Daoy (cell line): ENCODE measurements at places on chromosomes 6 and 20. TPM values are rescaled to one million over a fixed set of nuclear protein-coding genes. Genes with fewer than 3 reads are reported as not detected.

The KIFC1 gene
- 122 and 148 TPM in 2 replicates for total RNA-seq

The CNR1 gene
- total RNA-seq, result 0.45 and 1.0 TPM in 2 replicates

The ENPP1 gene
- total RNA-seq, result 5.3 and 5.4 TPM in 2 replicates

The THEMIS gene
- total RNA-seq, result not detected in 2 replicates
